ENCODE measurements at places on chromosomes 13 and 19. TPM values are rescaled to one million over a fixed set of nuclear protein-coding genes. Genes with fewer than 3 reads are reported as not detected.

DNA sequence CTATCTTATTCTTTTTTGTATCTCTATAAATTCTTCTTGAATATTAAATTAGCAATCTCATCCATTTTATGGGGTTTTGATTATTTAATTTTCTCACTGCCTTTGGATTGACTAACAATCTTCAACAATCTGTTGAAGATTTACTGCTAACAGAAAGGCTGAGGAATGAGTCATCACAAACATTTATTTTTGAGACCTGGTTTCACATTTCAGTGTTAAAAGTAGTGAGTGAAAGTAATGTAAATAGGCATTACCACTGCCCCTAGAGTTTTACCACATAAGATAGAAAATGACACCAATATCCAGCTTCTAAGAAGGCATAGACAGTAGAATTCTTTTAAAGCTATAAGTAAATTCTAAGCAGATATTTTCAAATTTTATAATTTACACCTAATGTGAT lies 472.8 kb downstream of the OLFM4 start:
- DNase-seq: no peak

Gene KIR2DL1
- not detected for total RNA-seq

- DNase-seq: no peak
Observed at GRCh38 chr19:4415352-4415751, 12.9 kb downstream of the CHAF1A start.

GRCh38 chr13:105395041-105395440 lies 1140.4 kb downstream of the EFNB2 start:
- DNase-seq: no peak

DNA sequence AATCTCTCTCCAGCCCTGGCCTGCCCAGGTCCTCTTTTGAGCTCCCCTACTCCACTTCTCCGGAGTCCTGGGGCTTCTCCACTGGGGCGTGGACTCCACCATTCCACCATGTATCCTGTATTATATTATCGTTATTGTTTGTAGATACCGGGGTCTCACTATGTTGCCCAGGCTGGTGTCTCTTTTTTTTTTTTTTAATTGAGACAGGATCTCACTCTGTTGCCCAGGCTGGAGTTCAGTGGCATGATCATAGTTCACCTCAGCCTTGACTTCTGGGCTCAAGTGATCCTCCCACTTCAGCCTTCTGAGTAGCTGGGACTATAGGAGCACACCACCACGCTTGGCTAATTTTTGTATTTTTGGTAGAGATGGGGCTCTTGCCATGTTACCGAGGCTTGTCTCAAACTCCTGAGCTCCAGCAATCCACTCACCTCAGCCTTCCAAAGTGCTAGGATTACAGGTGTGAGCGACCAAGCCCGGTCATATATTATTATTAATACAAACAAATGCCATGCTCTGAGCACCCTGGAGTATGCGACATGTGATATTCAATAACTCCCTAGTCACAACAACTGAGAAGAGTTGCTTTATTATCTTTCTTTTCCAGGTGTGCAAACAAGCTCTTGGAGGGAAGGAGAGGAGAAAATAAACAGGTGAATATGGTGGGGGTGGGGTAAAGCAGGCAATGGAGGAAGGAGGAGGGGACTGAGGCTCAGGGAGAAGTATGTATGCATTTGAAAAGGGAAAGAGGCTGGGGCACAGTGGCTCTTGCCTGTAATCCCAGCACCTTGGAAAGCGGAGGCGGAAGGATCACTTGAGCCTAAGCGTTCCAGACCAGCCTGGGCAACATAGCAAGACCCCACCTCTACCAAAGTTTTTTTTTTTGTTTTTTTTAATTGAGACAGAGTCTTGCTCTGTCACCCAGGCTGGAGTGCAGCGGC lies 2.8 kb upstream of the CERS4 start:
- DNase-seq: no peak

Measured in activated CD4-positive, alpha-beta memory T cell treated with anti-CD3 and anti-CD28 coated beads for 36 hours (primary cell).